ENCODE measurements at places on chromosomes 7 and 10.

GRCh38 chr7:4144172-4144701 lies 537.9 kb upstream of the FOXK1 start:
- DNase-seq = no peak

- peak; percentile 62 for DNase-seq
Observed at GRCh38 chr7:129163875-129164544, 19.5 kb downstream of the TSPAN33 start.

GRCh38 chr7:132279718-132280117 lies 296.6 kb downstream of the PLXNA4 start:
- no peak for DNase-seq

- no peak for DNase-seq
Observed at GRCh38 chr7:14858410-14858809, 44.1 kb downstream of the DGKB start.

- no peak for DNase-seq
Observed at GRCh38 chr10:72066318-72067284, 21.8 kb downstream of the SPOCK2 start.

- DNase-seq = no peak
Observed at GRCh38 chr10:58451193-58451889, 61.3 kb upstream of the BICC1 start.

GRCh38 chr7:22116451-22117030 lies 170.8 kb upstream of the CDCA7L start:
- no peak for DNase-seq

- DNase-seq = peak; percentile 71
Observed at GRCh38 chr7:152341039-152341913, 94.5 kb downstream of the KMT2C start.

- no peak for DNase-seq
Observed at GRCh38 chr10:112852306-112852705, 97.7 kb upstream of the TCF7L2 start.

DNA sequence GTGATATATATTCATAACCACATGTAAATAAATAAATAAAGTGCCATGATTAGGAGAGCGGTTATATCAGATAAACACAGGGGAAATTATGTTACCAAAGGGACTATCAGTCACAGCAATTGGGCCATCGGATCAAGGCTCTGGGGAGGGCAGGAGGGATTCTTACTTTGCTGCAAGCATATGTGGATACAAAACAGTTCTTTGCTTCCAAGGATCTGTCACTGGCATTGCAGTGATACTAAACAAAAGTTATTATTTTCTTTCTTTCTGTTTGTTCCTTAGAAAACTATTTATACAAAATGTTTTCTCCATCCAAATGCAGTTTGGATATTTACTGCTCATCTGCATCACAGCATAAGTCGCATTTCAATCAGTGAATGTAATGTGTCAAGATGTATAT lies 188.4 kb upstream of the MGMT start:
- DNase-seq = no peak

DNA sequence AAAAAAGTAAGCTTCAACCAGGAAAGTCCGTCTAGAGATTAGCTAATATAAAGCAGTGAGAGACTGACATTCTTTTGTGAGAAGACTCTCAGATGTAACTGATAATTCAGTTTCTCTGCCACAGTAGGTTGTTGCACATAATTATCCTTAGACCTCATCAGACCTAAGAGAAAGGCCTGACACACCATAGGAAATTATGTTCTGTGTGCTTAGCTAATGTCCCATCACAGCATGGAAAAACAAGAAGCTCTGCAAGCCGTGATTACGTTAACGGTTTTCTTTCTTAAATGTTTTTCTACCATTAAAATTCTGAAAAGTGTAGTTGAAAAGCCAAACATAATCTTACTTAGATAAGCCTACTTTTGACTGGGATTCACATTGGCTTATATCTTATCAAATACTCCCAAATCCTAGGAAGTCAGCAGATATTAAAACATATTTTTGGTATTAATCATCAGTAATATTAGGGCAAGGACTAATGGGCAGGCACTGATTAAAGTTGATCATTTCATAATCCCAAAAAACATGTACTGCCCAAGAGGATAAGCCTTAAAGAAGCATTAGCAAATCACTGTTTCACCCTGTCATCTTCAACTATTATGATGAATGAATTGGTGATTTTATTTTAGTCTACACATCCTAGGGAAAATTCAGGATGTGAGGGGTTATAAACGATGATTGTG lies 5.2 kb downstream of the CSTF2T start:
- DNase-seq = no peak

- DNase-seq = peak; percentile 48
Observed at GRCh38 chr7:148447221-148447849, 143.2 kb upstream of the C7orf33 start.

GRCh38 chr7:25996006-25996408 lies 156.0 kb upstream of the NFE2L3 start:
- DNase-seq = peak; percentile 12

GRCh38 chr10:132793871-132794849 lies 8.2 kb upstream of the NKX6-2 start:
- peak; percentile 36 for DNase-seq

GRCh38 chr7:20482071-20482470 lies 133.4 kb upstream of the ABCB5 start:
- no peak for DNase-seq

GRCh38 chr7:132465516-132465915 lies 110.8 kb downstream of the PLXNA4 start:
- DNase-seq = no peak

GRCh38 chr10:47262606-47263533 lies 37.1 kb upstream of the GDF10 start:
- no peak for DNase-seq

- no peak for DNase-seq
Observed at GRCh38 chr10:48332871-48333216, 26.4 kb downstream of the MAPK8 start.

- DNase-seq = no peak
Observed at GRCh38 chr10:33749790-33750189, 415.3 kb upstream of the NRP1 start.

- DNase-seq = no peak
Observed at GRCh38 chr10:77667426-77668324, 30.1 kb upstream of the KCNMA1 start.

GRCh38 chr7:112157072-112157471 lies 49.1 kb downstream of the DOCK4 start:
- no peak for DNase-seq

GRCh38 chr10:33260403-33261149 lies 73.9 kb downstream of the NRP1 start:
- no peak for DNase-seq

- DNase-seq = no peak
Observed at GRCh38 chr10:624605-625332, 64.7 kb downstream of the DIP2C start.

GRCh38 chr7:63012633-63013183 lies 985.9 kb upstream of the ZNF722 start:
- DNase-seq = no peak

DNA sequence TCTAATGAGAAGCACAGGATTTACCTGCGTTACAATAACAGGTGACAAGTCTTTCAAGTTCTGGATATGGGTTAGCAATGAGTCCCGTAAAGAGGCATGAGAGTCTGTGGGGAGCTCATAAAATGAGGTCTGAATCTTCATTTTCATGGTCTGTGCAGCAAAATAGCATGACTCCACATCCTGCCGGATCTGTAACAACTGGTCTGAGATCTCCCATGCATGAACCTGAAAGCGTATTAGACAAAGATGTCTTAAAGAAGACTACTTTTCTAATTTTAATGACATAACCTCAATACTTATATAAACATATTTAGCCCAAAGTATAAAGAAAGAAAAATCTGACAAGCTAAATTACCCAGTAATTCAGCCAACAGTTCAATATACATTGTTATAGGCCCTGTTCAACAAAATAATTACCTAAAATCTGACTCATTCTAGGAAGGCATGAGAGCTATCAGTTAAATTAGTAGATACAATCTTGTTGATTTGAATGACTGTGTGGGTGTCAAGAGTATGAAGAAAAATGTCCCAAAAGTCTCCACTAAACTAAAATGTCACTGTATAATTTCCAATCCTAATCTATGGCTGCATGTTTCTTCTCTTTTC lies 36.9 kb downstream of the TNPO3 start:
- DNase-seq = no peak

DNA sequence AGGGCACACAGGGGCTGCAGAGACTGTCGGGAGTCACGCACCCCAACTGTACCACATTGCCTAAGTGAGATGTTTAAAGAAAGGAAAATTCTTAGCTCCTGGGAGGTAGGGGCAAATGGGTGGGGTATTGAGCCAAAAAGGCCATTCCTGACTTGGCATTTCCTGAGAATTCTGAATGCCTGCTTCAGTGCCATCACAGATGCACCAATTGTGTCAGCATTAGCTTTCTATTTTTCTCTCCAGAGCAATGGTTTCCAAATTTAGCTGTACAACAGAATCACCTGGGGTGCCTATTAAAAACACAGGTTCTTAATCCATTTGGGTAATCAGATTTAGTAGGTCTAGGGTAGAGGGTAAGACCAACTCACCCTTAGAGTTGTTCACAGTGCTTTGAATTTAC lies 43.1 kb downstream of the LSMEM1 start:
- DNase-seq = no peak

GRCh38 chr7:5693529-5693928 lies 87.9 kb downstream of the RNF216 start:
- DNase-seq = no peak

DNA sequence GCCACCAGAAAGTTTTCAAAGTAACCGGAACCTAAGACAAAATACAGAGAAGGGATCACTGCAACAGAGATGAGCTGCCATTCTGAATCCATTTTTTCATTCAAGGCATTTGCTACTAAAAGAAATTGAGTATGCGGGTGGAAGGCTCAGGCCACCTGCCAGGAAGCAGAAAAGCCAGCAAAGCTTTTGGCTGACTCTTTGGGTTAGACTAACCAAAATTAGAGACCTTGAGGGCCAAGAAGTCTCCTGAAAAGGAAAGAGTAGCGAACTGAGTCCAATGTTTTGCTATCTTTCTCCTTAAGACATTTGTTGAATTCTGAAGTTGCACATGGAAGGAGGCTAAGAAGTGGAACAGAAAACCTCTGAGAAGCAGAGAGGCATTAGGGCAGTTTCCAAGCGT lies 79.0 kb downstream of the FAS start:
- no peak for DNase-seq

GRCh38 chr10:70162892-70163201 lies 7.5 kb downstream of the SAR1A start:
- no peak for DNase-seq

- DNase-seq = no peak
Observed at GRCh38 chr7:20005081-20005480, 212.1 kb downstream of the MACC1 start.

DNA sequence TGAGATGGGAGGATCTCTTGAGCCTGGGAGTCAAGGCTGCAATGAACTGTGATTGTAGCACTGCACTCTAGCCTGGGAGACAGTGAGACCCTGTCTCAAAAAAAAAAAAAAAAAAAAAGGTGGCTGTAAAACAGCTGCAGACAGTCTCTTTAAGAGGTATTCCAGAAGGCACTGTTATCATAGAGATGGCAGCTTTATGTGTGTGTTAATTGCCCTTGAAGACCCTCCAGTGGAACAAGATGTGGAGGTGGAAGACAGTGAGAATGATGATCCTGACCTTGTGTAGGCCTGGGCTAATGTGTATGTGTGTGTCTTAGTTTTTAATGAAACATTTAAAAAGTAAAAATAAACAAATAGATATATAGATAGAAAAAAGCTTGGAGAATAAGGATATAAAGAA lies 66.0 kb downstream of the ZNF487 start:
- DNase-seq = no peak

DNA sequence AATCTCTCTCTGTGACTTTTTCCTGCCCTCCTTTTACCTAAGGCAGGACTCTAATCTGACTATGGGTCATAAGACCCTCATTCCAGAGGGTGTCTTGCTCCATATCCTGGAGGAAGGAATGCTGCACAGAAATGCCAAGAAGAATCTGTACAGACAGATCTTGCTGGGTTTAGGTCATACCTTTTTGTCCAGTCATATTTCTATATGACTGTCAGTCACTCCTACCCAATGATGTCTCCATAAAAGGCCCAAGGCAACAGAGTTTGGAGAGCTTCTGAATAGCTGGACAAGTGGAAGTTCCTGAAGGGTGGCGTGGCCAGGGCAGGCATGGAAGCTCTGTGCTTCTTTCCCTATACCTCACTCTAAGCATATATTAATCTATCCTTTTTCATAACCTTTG lies 47.5 kb downstream of the FEZF1 start:
- no peak for DNase-seq
